ENCODE measurements at places on chromosomes 1 and 21. TPM values are rescaled to one million over a fixed set of nuclear protein-coding genes. Genes with fewer than 3 reads are reported as not detected.

DNA sequence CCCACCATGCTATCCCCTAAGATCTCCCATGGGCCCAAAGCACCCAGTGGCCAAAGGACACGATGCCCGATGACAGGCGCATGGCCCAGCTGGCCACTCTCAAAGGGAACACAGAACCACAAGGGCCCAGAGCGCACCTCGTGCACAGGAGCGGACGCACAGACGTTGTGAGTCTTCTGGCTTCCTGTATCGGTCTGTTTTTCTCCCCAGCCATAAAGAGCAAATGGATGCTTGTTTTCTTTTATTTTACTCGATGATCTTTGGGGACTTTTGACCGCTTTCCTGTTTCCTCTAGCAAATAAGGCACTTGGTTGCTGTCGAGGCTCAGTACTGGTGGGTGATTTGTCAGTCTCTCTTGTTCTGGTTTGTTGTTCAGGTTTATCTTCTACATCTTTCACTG is 16.2 kb downstream of the CCSAP start:
- DNase-seq: no peak

The HPDL gene
- 3.7 TPM for total RNA-seq

- DNase-seq: no peak
These were observed 209.6 kb upstream of the DPYD start for GRCh38 chr1:98130408-98130807.

- no peak for DNase-seq
These were observed 4.4 kb downstream of the AVPR1B start for GRCh38 chr1:206112600-206113301.

The ADAM30 gene
- total RNA-seq: not detected

DNA sequence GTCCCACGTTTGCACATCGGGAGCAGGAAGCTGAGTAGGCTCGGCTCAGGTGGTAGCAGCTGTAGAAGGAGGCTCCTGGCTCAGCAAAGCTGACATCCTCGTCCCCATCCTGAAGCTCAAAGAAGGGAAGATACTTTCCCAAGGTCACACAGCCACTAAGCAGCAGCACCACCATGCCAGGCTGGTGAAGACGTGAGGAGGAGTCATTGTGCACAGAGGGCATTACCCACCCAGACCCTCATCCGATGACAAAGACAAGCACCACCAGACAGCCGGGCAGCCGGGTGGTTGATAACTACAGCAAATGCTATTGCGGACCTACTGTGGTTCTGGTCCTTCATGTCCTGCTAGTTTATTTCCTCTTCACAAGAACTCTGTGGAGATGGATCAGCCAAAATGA is 186.9 kb downstream of the MATN1 start:
- no peak for DNase-seq

GRCh38 chr1:82721702-82722101 is 921.0 kb downstream of the ADGRL2 start:
- no peak for DNase-seq

The S100A5 gene
- total RNA-seq: not detected

DNA sequence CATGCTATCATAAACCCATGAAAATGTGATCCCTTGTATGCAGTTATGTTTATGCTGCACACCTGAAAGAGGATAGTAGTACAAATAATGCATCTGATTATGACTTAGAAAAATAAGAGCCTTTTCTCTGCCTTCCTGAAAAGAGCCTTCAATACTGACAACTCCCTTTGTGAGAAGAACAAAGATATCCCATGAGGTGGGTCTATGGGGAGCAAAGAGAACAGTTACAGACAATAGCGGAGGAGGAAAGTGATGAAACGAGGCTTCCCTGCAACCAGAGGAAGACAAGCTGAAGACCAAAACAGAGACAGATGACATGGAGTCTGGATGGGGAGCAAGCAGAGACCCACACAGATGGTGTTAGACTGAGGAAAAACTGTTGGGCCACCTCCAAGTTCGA is 598.3 kb upstream of the PLXNA2 start:
- no peak for DNase-seq

DNA sequence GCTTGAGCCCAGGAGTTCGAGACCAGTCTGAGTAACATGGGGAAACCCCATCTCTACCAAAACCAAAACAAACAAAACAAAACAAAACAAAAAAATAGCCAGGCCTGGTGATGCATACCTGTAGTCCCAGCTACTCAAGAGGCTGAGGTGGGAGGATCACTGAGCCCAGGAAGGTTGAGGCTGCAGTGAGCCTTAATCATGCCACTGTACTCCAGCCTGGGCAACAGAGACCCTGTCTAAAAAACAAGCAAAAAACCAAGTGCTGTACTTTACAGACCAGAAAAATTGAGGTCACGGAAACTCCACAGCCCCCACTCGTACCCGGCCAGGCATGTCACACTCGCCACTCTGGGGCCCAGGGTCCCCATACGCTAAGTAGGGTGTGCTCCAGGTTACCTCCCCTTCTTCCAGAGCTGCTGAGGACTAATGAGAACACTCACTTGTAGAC is 22.9 kb downstream of the ATP2B4 start:
- no peak for DNase-seq

DNA sequence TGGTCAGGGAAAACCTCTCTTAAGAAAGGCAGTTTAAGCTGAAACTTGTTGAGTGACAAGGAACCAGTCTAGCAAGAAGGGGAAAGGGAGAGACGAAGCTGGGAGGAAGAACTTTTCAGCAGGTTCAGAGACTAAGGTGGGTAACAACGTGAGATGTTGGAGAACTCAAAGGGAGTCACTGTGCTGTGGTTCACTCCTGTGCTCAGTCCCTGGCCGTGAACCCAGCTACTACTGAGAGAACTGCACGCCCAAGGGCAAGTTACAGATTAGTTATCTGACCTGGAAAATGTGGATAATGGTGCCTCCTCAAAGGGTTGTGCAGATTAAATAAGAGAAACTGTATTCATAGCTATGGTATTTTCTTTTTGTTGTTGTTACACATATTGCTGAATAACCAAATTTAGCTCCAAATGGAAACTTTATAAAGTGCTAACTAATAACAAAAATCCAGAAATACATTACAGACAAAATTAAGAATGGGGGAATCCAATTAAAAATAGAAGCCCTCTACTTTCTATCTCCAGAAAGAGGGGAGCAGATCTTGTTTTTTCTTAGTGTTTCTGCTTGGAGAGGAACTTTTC is 2.9 kb downstream of the ZBTB40 start:
- peak; percentile 3 for DNase-seq

The SLC45A1 gene
- 0.97 TPM for total RNA-seq

DNA sequence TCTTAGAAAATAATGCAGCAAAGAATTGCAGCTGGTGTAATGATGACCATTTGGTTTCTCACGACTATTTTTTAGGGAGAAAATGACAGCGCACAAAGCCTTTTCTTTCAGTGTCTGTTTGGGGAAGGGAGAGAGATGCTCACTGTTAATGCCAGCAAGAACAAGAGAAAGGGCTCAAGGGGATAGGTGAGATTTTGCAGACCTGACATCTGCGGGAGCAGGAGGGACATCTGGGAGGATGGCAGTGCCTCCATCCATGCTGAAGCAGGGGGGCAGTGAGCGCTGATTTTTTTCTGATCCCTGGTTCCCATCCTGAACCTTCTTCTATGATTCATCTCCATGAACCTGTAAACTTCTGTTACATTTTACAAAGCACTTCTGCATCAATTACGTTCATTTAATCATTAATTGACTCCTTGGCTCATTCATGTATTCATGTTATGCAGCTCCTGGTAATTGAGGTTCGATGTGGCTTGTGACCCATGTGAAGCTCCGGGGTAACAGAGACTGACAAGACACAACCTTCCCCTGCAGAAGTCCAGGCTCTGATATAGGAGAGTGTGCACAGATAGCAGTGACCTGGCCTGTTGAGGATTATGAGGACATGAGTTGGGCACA is 595.3 kb downstream of the PTPRU start:
- DNase-seq: no peak

The MIXL1 gene
- not detected for total RNA-seq

DNA sequence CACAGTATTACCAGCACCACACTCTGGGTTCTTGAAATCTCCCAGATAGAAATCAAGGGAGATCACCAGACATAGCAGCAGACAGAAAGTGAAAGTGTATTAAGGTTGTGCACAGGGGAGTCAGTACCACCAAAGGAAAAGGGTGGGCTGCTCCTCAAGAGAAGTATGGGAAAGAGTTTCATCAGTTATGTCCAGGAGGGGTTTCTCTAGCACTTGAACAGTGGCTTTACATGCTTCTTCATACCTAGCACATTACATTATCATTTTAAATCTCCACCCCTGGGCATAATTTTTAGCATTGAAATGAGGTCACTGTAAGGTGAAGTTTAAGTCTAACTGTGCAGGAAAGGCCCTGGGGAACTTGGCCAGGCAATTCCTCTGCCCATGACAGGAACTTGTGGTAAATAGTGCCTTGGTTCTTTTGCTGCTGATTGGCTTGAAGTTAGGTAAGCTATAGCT is 601.0 kb downstream of the NUF2 start:
- no peak for DNase-seq

- DNase-seq: no peak
These were observed 16.7 kb upstream of the IL10RB start for GRCh38 chr21:33249331-33250002.

The HHAT gene
- total RNA-seq: 1.9 TPM

The OR2L5 gene
- not detected for total RNA-seq

DNA sequence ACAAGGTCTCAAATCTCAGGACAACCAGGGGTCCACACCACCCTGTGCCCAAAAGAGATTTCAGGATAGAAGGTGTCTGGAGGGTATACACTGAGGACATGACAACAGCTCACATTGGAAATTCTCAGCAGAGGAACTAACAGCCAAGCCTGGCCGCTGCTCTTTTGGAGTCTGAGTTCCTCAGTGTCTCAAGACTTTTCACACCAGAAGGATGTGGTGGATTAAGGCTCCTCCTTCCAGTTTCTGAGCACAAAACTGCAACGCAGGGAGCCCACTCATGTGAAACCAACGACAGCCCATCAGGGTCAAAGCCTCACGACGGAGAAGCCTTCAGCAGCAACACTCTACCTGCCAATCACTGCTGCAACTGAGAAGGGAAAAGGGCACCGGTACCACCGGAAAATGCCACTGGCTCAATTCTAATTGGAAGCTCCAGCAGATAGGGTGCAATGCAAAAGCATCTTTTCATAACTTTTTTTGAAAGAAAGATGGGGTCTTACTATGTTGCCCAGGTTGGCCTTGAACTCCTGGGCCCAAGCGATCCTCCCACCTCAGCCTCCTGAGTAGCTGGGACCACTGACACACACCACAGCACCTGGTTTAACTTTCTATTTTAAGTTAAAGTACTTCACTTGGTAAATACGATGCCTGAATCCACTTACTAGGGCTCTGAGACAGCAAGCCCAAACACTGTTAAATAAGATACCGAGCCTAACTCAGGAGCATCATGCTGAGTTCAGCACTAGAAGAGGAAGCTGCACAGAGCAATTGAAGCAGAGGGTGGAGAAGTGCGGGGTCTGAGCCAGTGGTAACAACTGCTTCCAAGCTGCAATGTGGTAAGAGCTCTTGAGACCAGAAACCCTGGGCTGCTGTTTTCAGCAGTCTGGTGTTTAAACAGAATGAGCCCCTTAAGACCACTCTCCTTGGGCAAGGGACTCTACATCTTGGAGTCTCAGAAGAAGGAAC is 7.8 kb downstream of the CAPZB start:
- DNase-seq: no peak

Data from GM23248 (cell line).